CD4-positive, alpha-beta T cell treated with Interleukin-4 for 4 hours (primary cell): ENCODE measurements at places on chromosomes 11 and 22.

- DNase-seq = no peak
Measured at GRCh38 chr11:62464655-62465054, 45.8 kb downstream of the SCGB1A1 start.

DNA sequence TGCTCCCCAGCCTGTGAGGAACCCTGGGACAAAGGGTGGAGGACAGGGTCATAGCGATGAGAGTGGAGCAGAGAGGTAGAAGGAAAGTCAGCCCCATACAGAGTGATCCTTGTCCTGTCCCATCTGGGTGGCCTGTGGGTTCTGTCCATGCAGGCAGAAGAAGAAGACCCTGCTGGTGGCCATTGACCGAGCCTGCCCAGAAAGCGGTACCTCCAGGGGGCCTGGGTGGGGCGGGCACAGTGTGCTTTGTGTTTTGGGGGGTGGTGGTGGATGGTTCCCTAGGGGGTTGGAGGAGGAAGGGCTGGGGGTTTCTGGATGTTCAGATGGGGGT is 7.9 kb downstream of the SIDT2 start:
- no peak for DNase-seq

DNA sequence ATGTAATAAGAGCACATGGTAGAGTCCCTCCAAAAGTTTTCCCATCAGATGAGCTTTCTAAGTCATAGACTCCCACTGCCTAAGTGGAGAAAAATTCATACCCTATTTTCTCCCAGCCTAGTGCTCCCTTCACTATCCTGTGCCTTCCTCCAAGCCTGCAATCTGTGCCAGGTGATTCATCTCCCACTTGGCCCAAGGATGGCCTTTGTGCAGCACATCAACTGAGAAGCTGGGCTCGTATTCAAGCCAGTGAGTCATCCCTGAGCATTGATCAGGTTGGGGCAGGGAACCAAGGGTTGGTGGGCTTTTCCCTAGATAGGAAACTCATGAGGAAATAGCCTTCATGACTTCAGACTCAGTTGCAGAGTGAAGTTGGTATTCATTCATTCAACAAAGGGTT is 64.6 kb downstream of the PANX1 start:
- no peak for DNase-seq

GRCh38 chr11:13339195-13340153 is 61.9 kb downstream of the BMAL1 start:
- peak; percentile 67 for DNase-seq

- no peak for DNase-seq
Measured at GRCh38 chr11:44789496-44789895, 62.7 kb downstream of the TSPAN18 start.

- DNase-seq = no peak
Measured at GRCh38 chr11:35148163-35148837, 9.3 kb downstream of the CD44 start.

- no peak for DNase-seq
Measured at GRCh38 chr11:20973940-20974559, 304.7 kb downstream of the NELL1 start.

DNA sequence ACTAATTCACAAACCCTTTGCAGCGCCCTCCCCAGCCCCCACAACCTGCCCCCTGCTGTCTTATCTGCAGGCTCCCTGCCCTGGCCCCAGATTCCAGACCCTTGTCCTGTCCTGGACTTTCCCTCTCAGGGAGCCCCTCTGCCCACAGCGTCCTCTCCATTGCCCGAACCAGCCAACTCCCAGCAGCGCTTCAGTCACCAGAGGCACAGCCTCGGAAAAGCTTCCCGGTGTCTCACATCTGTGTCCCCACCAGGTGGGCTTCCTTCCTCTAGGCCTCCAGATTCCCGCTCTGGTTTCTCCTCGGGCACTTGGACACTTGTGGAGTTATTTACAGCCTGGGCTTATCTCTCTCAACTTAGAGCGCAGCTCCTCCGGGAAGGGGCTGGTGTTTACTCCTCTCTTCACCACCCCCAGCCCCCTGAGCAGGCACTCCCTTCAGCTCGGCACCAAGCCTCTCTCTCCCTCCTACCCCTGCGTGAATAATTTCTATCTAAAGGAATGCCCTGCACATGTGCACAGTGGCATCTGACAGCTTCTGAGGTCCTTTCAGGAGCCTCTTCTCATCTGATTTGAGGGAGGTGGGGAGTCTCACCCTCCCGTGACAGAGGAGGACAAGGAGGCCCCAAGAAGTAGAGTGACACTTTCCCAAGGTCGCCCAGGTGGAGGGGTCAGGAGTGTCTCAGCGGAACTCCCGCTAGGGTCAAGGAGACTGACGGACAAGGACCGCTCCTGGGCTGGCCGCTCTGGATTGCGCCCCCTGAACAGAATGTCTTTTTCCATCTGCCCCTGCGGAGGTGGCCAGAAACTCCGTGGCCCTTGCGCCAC is 838 bp downstream of the WNT11 start:
- no peak for DNase-seq

DNA sequence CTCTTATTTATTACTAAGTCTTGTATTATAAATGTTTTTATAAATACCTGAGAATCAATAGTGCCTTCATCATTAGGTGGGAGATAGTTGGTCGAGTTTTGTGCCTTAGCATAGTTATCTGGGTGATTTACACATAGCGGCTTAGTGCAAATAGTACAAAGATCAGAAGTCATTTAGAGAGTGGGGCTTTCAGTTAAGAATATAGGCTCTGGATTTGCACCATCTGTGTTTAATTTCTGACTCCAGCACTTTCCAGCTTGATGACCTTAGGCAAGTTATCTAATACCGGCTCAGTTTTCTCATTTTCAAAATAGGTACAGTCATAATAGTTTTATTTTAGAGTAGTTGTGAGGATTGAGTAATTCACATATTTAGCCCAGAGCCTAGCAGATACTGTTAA is 26.4 kb downstream of the PDE3B start:
- no peak for DNase-seq

- DNase-seq = no peak
Measured at GRCh38 chr11:47418454-47419259, 7.6 kb downstream of the PSMC3 start.

GRCh38 chr11:17931595-17931994 is 81.3 kb downstream of the SERGEF start:
- no peak for DNase-seq

DNA sequence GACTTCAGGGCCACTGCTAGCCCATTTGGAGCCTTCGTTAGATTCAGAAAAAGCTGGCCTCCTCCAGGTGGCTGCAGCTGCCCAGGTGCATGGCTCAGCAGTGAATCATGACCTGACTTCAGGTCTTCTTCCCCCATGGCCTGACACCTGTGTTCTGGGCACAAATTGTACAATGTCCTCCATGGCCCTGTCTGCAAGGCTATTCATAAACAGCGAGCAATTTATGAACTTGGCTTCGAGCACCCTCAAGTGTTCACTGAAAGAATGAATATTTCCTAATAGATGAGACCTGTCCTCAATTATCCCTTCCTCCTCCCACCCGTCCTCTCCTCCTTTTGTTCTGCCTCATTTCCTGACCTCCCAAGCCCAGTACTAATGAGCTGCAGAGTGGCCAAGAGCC is 12.2 kb upstream of the VPS37C start:
- DNase-seq = no peak

DNA sequence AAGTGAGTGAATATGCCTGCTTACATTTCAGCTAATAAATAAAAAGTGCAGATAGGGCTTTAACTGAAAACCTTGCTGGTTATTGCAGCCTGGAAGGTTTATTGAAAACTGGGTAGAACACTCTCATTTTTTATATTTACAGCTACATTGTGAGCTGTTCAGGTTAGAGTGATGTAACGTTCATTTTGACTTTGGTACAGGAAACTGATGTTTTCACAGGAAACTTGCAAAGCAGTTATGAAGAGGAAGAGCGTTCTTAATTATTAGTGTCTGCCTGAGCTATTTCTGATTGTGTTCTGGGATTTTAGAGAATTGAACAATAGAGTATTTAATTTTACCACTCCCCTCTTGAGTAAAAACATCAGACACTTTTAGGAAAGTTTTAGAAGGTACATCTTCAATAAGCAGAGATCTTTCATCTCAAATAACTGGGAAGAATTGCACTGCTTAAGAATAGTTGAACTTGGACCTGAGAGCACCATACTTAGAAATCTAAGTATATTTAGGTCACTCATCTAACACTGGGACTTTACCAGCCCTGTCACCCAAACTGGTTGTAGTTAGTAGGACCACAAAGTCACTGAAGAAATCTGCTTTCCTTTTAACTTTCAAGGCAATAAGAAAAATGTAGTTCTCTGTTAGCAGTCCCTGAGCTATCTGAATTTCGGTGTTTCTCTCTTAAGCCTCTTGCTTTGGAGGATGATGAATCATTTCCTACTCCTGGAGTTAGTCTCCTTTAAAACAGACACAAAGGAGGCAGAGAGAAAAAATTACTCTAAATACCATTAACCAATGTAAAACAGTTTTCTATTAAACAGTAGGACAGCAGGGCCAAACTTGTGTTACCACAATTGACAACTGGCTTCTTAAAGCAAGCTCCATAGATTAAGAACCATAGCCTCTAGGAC is 128.6 kb upstream of the DDI1 start:
- DNase-seq = no peak

GRCh38 chr11:64021757-64022093 is 14.0 kb upstream of the FLRT1 start:
- DNase-seq = no peak

DNA sequence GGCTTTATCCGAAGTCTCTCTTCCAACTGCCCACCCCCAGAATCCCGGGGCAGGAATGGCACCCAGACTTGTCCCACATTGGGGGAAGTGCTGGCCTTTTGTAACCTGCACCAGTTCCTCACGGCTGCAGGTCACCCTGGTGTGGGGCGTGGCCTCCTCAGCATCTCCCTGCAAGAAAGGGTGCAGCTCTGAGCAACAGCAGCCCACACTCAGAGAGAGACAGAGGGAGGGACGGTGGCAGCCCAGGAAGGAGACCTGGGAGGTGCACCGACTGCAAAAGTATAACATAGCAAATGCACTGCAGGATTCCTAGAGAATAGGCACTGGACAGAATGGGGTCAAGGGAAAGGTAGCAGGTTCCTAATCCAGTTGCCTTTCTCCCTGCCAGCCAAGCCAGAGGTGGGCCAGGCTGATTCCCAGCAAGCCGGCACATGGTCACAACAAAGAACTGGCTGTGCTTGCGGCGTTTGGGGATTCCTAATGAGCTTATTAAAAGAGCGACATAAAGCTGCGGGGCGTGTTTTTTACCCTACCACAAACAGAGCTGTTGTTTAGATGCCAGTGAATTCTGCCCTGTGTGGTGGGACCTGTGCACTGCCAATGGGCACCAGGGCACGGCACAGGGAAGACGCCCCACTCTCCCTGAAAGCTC is 18.2 kb upstream of the IGSF9B start:
- no peak for DNase-seq

- no peak for DNase-seq
Measured at GRCh38 chr11:330694-331357, 10.2 kb upstream of the IFITM3 start.

DNA sequence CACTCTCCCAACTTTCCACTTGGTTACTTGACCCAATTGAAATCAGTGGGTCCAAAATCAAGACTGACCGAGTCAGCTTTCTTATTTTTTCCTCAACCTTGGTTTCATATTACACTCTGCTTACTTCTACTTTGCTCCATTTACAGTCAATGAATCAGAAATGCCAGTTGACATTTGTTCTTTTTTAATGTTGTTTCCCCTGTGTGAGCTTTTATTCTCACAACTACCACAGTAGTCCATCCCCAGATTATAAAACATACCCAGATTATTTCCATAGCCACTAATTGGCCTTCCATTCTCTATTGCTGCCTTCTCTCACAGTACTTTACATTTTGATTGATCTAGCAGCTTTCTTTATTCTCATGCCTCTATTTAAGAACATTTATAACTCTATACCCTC is 50.0 kb downstream of the DNAJC24 start:
- no peak for DNase-seq

DNA sequence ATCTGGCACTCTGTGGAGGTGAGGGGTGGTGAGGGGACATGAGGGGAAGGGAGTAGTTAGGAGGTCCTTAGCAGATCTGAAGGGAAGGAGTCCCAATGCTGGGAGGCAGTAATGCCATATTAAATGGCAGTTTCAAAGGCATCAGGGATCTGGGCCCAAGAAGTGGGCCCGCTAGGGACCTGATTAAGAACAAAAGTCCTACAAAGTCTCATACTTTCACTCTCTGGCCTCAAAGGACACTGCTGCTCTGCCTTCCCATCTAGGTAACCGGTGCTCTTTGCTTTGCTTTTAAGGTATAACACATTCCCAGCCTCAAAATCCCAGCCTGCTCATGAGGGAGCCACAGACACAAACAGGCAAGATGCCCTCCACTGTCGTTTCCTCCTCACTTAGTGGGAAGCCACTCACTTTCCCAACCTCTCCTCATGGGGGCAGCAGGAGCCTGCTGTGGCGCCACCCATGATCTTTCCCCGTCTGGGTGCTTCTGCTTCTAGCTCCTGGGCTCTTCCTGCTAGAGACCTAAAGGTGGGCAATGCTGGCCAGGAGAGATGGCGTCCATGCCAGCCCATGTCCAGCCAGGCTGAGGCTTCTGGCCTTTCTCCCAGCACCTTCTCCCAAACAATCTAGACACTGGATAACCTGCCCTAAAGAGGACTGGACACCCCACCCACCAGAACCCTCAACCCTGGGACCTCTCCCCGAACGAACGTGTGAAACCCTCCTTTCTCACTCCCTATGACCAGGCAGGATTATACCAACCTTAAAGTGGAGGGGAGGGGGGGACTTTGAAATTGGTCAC is 68.3 kb downstream of the PLEKHA7 start:
- peak; percentile 31 for DNase-seq

DNA sequence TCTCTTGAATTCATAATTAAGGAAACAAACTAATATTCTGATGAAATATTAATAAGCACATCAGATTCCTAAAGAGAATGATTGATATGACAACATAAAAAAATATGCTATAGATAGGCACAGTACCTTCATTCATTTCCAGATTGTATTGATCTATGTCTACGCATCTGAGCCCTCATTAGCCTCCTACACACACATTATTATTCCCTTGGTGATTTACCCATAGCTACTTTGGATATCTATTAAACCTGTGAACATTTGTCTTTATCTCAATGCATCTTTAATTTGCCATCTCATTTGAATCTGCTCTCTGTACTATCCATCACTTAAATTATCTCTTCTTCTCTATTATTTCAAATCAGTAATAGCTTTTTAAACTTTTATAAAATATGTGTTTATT is 18.4 kb downstream of the SESN3 start:
- no peak for DNase-seq
